ENCODE measurements at places on chromosomes 12 and 14.
A peak's percentile ranks its signal among the peaks of the same experiment; 100 is the strongest.

- no peak for DNase-seq
These were observed 1.7 kb upstream of the KLC1 start for GRCh38 chr14:103627073-103628025.

GRCh38 chr12:83106873-83107272 lies 420.2 kb downstream of the TMTC2 start:
- DNase-seq: no peak

GRCh38 chr12:5796171-5796958 lies 148.7 kb downstream of the ANO2 start:
- peak; percentile 48 for DNase-seq

DNA sequence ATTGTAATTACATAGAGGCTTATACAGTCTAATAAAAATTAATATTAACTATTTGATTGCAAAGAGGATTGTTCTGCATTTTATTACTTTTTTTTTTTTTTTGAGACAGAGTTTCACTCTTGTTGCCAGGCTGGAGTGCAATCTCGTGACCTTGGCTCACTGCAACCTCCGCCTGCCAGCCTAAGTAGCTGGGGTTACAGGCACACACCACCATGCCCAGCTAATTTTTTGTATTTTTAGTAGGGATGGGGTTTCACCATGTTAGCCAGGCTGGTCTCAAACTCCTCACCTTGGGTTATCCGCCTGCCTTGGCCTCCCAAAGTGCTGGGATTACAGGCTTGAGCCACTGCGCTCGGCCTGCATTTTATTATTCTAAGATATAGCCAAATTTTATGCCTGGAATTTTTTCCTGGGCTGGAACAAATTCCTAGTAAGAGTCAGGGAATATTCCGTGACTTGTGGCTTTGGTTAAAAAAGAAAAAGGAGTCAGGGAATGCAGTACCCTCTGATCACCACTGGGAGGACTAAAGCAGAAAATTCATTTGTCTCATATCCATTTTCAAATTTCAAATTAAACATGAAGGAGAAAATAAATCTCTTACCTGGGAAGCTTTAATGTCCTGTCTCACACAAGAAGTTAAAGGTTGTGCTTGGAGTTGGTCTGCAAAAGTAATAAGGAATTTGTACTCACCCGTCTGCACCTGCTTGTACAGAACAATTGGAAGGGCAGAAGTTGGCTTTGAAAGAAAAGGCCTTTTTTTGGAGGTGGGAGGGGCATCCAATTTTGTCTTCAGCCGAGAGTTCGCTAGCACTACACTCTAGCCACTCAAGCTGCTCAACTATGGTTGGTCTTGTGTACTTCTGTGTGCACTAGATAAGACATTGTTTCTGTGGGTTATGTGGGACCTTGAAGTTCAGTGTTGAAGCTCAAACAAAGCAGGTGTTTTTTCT lies 8.7 kb downstream of the MARK3 start:
- no peak for DNase-seq

DNA sequence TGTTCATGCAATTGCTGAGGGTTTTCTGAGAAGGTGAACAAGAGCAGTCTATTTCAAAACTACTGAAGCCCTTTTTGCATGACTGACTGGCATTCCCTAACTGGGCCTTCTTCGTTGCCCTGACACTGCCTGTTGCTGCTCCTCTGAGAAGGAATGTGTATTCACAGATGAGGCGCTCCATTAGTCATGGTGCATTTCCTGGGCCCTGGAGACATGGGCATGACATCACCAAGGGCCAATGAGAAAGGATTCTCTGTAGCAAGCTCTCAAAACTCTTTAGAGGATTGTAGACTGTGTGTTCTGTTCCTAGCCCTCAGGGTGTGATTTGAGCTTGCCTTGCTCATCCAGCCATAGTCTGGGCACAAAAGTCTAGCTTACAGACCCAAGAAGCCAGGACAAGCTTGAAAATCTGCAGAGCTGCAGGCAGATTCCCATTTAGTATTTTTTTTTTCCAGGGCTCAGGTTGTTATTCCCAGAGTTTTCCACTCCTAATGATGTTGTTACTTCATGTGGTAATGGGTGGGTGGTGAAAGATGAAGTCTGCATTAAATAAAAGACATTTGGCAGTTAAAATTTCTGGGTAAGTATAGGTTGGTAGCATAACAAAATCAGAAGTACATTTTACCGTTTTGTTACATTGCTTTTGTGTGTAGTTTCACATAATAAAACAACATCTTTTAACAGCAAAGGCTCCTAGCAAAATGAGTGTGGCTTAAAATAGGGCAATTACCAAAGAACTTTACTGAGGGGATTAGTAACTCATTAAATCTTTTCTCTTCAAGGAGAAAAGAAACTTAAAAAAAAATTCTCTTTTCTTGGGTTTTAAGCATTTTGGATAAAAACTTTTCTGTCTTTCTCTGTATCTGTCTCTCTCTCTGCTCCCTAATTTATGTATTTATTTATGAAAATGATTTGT lies 318.4 kb downstream of the RAD51B start:
- peak; percentile 82 for DNase-seq

- no peak for DNase-seq
These were observed 6.7 kb downstream of the ABCD4 start for GRCh38 chr14:74296037-74296467.

DNA sequence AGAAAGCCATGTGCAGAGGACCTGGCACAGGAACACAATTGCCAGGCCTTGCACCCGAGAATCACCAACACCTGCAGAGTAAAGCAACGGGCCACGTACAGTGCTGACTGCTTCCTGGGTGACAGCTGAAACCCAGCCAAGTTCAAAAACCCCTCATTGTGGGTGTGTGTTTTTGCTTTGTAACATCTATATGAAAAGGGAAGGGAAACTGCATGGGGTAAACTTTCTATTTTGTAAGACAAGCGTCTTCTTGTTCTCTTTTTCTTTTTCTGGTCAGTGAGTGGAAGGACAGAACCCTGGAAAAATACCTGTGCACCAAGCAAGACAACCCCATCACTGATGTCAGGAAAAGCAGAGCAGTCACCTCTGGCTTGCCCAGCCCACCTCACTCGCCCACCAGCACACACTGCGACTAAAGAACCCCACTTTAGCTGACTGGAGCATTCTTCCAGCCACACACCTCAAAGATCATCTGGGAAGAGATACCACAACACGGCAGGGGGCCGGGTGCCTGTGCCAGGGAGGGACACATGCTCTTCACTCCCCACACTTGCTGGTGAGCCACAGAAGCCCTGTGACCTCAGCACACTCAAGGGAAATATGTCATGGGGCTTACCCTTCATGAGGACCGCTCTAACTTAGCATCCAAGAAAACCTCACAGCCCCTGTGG lies 172.3 kb downstream of the NDUFA12 start:
- DNase-seq: no peak

GRCh38 chr12:109779382-109779781 lies 53.8 kb downstream of the TRPV4 start:
- DNase-seq: no peak

DNA sequence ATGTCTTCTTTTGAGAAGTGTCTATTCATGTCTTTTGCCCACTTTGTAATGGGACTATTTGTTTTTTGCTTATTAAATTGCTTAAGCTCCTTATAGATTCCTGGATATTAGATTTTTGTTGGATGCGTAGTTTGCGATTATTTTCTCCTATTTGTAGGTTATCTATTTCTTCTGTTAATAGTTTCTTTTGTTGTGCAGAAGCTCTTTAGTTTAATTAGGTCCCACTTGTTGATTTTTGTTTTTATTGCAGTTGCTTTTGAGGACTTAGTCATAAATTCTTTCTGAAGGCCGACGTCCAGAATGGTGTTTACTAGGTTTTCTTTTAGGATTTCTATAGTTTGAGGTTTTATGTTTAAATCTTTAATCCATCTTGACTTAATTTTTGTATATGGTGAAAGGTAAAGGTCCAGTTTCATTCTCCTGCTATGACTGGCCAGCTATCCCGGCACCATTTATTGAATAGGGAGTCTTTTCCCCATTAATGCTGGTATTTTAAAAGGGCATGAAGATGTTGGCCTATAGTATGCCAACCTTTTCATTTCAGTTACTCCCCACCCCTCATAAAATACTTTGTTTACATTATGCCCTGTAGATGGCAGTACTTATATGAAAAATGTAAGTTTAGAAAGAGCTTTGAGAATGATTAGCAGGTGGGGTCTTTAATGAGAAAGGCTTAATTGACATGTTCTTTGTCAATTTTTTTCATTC lies 62.9 kb upstream of the PSMA6 start:
- DNase-seq: no peak

GRCh38 chr12:69545081-69545480 lies 40.2 kb upstream of the CCT2 start:
- no peak for DNase-seq

GRCh38 chr14:104586832-104587620 lies 7.5 kb downstream of the C14orf180 start:
- no peak for DNase-seq

DNA sequence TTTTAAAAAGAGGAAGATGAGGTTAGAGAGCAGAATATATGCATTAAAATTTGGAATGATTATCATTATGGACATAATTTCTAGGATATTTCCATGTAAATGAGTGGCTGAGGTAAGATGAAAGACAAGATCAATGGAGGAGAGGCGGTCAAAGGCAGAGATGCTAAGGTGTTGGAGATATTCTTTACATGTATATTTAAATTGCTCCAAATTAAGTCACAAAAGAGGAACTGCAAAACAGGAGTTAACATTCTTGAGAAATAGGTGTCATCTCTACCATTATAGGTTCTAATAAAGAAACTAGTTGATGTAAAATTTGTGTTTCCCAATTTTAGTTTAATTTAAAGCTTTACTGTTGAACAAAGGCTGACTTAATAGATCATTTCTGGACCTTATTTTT lies 268.5 kb upstream of the PPFIA2 start:
- no peak for DNase-seq

- no peak for DNase-seq
These were observed 5.5 kb downstream of the TAS2R19 start for GRCh38 chr12:11016937-11017336.

DNA sequence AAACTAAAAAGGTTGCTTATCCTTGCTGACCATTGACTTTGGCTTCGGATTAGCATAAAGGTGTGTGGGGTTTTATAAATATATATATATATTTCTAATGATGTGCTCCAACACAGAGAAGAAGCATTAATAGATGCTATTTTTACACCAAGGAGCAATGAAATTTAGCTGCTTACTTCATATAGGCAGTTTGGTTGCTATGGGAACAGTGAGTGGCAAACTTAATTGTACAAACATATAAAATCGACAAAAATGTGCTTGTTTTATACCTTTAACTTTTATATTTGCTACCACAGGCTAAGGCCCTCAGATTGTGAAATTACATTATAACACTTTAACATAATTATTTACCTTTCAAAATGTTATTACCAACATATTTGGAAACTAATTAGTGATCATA lies 303.4 kb downstream of the SEC23A start:
- DNase-seq: no peak

GRCh38 chr14:95713596-95714371 lies at the start of gene TCL1A:
TCL1A (minus strand) TSS chr14:95714125; CDS start chr14:95714066, 59 bp downstream.
- DNase-seq: no peak

- DNase-seq: peak; percentile 71
These were observed 51.0 kb downstream of the BMAL2 start for GRCh38 chr12:27383429-27384260.

DNA sequence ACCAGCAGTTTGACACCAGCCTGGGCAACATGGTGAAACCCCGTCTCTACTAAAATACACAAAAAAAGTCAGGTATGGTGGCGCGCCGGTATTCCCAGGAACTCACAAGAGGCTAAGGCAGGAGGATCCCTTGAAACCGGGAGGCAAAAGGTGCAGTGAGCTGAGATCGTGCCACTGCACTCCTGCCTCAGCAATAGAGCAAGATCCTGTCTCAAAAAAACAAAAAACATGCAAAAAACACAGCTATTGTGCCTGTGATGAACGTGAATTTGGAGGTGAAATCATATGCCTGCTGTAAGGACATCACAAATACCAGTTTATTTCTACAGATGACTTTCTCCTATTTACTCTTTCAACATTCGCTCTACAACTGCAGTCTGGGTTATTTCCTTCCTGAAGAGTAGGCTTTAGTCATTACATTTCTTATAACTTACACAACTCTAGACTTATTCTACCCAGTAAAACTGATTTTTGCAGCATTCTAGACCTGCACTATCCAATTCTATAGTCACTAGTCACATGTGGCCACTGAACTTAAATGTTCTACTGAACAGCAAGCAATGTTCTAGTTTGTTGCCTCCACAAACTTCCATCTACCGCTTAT lies 48.3 kb downstream of the HNRNPC start:
- DNase-seq: no peak

- no peak for DNase-seq
These were observed 16.9 kb downstream of the LTBP2 start for GRCh38 chr14:74595006-74595735.

DNA sequence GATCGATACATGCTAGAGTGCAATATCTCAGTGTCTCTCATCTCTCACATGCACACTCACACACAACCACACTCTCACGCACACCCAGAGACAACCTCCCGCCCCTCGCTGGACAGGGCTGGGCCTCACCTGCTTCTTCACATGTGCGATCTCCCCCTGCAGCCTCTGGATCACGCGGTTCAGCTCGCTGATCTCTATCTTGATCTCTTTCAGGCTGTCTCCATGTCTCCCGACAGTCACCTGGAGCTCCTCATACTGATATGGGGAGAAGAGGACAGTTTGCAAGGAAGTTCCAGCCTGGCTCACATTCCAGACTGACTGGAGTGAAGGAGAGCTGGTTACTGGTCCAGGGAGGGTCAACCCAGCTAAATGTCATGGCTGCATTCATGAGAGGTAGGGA lies 4.4 kb downstream of the KRT2 start:
- DNase-seq: no peak

GRCh38 chr14:99280852-99281251 lies 8.9 kb upstream of the BCL11B start:
- DNase-seq: no peak

DNA sequence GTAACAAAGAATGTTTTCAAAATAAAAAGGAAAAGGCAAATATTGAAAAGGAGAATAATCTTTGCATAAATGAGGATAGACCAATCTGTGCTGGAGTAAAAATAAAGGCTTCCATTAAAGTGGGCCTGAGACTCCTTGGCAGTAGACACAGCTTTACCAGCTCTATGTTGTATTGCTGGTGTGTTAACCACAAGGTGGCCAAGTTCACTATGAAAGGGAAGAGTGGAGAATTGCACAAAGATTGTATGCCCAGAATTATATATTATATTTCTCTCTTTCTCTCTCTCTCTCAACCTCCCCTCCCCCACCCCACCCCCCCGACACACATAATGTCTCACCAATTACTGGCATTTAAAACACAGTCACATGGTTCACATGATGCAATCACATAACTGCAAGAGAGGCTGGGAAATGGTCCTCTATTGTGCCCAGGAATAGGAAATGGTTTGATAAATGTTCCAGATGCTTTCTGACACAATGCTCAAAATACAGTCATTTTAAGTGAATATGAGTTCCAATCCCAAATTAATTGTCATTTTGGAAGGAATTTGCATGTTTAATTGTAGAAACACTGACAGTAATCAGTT lies 222.6 kb upstream of the SYT1 start:
- DNase-seq: no peak

All from neuronal stem cell (in vitro differentiated cells).